ENCODE measurements at places on chromosomes 6 and 20.

- DNase-seq = peak; percentile 33
Measured at GRCh38 chr6:36949636-36950035, 4.9 kb upstream of the PI16 start.

DNA sequence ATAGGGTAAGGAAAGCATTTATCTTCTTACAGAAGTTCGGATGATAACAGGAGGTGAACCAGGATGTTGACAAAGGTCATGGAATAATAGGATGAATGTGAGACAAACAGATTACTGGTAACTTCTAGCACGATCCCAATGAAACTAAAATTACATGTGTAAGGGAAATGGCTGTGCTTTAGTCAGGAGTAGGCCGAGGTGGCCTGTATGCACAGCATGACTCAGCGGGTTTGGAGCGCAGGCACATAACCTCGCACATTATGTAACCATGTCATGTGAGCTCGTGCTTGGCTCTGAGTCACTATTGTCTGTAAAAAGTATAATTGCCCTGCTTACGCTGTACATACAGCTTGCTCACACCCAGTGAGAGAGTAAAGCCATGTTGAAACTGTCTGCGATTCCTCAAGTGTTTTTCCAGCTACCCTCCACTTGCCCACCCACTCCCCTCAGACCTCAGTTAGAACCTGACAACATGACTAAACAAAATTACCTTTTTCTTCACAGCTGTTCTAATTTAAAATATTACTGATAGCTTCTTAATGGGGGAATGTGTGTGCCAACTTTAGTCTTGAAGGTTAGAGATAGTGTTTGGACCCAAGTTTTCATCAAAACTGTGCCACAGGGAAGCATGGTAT is 8.2 kb downstream of the CYB5R4 start:
- DNase-seq = peak; percentile 96

DNA sequence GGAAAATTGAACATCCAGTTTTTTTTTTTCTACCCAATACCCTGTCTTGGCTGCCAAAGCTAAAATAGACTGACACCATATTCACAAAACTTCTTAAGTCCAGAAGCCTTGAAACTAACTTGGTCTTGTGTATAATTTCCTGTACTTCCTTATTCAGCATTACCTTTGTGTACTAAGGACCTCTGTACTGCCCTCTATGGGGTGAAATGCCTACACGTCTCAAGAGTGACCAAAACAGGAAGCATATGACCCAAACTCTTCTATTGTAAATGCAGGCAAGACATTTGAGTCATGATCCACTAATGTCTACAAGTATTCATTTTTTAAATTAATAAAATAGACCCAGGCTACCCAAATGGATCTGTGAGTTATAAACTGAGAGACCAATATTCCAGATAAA is 50.4 kb downstream of the HMGCLL1 start:
- DNase-seq = peak; percentile 23

DNA sequence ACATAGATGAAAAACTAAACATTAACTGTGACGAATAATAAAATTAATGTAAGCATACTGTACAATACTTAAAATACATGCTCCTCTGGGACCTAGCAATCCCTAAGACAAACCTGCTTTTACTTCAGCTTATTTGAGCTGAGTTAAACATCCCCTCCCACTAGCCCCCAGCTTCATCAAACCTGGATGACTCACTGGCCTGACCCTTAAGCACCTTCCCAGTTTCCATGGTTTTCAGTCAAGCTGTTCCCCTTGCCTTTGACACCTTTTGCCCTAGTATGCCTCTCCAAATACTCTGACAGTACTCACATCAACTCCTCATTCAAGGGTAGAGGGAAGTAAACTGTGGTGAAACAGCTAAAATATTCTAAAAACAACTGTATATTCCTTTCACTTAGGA is 4.2 kb downstream of the ELOVL4 start:
- DNase-seq = no peak

GRCh38 chr6:17932330-17932852 is 55.0 kb downstream of the KIF13A start:
- DNase-seq = peak; percentile 83

DNA sequence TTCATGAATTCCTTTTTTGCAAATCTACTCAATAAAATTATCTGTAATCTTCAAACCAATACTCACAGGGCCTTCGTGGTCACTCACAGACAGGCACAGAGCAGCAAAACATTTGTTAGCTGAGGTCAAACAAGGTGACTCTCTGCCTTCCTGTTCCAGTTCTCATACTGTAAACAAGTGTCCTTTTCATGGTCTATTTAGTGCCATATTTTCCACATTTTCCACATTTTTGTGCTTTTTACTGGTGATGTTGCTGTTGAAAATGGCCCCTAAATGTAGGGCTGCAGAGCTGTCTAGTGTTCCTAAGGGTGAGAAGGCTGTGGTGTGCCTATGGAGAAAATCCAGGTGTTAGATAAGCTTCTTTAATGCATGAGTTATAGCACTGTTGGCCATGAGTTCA is 133.1 kb upstream of the COL21A1 start:
- DNase-seq = no peak

DNA sequence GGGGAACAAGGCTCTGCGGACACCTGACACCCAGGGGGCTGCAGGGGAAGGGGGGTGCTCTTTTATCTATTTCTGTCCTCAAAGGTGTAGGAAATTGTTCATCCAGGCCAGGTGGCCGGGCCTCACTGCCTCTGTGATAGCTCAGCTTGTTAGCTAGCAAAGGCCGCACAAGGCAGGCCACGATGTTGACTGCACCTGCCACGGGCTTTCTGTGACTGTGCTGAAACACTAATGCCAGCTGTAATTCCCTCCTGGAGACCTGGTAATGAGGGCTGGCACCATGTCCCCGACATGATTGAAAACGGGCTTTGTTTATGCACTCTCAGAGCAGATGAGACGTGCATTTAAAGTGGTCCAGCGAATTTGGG is 61.4 kb upstream of the APCDD1L start:
- no peak for DNase-seq

- DNase-seq = no peak
Measured at GRCh38 chr6:88775866-88776571, 187.4 kb downstream of the RNGTT start.

DNA sequence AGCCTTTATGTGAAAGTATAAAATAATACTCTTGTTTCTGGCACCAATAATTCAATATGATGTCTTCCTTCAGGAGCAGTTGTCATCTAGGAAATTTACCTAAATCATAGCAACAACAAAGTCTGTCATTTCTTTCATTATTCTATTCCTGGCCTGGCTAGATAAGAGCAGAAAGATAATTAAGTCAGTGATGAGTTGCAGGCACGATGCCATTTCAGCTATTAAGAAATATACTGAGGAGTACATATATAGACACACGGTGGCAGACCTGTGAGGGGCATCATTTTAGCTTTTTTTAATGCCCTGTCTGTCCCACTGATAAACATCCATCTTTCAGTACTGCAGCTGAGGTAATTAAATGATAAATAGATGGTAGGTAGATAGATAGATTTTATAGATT is 756.1 kb upstream of the EPHA7 start:
- no peak for DNase-seq

DNA sequence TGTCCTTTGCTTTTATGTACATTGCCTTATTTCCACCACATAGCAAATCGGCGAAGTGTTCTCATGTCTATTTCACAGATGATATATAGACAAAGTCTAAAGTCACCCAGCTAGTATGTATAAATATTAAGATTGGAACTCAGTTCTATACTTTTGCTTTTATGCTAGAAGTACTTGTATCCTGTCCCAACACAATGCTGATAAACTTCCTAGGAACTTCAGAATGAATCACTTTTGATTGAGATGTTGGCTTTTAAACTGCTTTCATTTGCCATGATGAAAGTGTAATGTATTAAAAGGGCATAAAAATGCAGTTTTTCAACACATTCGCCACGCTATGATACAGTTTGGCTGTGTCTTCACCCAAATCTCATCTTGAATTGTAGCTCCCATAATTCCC is 50.8 kb downstream of the GCLC start:
- DNase-seq = peak; percentile 46

DNA sequence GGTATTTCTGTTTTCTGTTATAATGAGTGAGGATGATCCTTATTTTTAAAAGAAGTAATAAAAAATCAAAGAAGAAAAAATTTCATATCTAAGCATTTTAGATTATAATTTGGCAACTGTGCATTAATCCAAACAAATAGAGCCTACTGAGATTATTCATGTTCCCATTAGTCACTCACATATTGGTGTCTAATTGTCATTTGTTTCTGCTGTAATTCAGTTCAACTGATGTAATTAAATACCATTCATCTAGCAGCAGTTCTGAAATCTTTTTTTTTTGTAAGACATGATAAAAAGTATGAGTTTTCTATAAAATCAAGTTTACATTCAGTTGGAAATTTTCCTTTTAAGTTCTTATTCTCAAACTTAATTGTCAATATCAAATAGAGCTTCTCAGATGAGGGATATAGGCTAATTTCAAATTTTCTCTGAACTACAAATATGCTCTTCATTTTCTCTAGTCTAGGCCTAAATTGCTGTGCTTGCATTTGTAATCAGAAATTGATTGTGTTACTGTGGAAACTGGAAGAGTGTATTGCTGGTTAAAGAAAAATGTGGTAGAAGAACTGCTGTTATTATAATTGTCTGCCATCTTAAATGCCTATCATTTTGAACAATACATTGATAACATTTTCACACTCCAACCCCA is 23.6 kb downstream of the PACRG start:
- DNase-seq = no peak

GRCh38 chr6:131107151-131107550 is 28.1 kb upstream of the AKAP7 start:
- DNase-seq = peak; percentile 96

- DNase-seq = no peak
Measured at GRCh38 chr6:67252663-67253062, 1382.4 kb upstream of the ADGRB3 start.

- DNase-seq = no peak
Measured at GRCh38 chr20:61205769-61206168, 46.3 kb upstream of the CDH4 start.

DNA sequence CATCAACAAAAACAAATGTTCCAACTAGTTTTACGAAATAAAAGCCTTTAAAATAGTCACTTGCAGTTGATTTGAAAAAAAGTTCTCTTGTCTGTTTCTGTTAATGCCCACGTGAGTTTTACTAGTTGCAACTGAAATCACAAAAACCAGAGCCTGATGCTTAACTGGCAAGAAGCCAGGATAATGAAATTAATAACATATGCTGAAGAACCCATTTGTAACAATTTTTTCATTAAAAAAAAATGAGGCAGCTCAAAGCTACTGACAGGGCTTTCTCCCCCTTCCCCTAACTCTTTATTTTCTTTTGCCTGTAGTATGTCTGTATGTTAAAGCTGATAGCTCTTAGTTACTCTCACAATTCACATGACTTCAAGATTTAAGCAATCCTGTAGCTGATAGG is 132.7 kb upstream of the EYA4 start:
- peak; percentile 63 for DNase-seq

DNA sequence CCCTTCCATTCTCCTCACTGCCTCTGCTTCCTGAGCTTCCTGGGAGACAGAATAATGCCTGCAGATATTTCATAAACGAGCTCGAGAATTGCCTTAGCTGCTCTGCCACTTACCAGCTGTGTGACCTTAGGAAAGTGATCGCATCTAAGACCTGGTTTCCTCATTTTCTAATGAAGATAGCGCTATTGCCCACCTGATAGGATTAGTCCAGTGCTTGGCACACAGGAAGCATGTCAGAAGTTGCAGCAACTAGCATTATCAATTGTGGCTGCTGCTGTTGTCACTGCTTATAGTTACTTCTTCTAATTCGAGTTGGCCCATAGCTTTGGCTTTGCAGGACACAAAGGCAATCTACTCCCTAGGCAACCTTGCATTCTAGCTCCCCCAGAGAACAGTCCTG is 305.5 kb upstream of the SGK1 start:
- no peak for DNase-seq

DNA sequence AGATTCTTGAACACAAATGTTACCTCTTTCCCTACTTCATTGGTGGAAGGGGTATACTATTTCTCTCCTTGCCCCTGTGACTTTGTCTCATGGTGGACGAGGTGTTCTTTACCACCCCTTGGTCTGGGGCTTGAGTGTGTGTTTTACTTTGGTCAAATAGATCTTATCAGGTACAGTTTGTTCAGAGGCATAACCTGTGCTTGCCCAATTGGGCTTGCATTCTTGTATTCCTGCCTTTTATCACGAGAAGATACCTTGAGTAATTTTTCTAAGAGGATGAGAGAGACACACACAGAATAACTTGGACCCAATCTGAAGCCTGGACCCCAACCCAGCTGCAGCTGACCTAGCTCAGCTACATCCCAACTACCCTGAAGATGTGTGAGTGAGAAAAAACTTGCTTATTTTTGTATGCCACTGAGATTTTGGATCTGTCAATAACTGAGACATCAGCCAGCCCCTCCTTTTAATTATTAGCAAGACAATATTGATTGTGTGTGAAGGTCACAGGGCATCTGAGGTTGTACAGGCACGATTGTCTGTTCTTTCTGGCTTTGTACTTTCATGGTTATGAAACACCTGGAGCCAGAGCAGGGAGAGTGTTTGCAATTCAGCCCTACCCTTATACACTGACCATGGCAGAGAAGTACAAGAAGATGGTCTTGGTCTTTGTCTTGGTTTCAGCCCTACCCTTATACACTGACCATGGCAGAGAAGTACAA is 204.7 kb upstream of the SLC35B3 start:
- no peak for DNase-seq

DNA sequence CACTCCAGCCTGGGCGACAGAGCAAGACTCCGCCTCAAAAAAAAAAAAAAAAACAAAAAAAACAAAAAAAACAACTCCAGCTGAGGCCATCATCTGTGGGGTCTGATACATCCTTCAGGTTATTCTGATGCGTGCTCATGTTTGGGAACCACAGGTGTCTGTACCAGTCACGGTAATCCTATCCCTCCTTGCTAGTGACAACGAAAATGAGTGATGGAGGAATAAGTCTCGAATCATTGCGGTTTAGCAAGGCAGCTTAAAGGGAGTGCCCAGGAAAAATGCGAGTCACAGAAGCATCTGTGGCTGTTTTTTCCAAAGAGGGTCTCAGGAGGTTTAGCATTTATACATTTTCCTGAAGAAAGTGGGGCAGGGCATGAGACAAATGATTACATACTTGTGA is 48.8 kb downstream of the MCUR1 start:
- peak; percentile 60 for DNase-seq

- DNase-seq = no peak
Measured at GRCh38 chr6:43593938-43594337, 18.0 kb downstream of the POLH start.

GRCh38 chr6:79208816-79209215 is 25.7 kb downstream of the HMGN3 start:
- DNase-seq = no peak

DNA sequence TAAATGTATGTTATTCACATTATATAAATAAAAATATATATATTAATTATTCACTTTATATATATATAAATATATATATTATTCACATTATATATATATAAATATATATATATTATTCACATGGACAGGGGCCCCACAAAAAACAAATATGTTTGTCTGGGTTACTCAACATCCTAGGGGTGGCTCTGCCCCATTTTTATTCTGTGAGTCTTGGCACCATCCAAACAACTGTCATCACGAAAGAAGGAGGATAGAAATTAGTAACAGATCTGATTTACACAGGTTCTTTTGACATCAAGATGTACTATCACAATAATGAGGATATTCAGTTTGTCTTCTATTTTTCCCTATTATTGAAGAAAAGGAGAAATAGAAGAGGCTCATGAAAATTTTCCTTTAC is 187.3 kb downstream of the GPX5 start:
- no peak for DNase-seq

All from fibroblast of lung (primary cell).